ENCODE measurements at places on chromosomes 1 and 21.

DNA sequence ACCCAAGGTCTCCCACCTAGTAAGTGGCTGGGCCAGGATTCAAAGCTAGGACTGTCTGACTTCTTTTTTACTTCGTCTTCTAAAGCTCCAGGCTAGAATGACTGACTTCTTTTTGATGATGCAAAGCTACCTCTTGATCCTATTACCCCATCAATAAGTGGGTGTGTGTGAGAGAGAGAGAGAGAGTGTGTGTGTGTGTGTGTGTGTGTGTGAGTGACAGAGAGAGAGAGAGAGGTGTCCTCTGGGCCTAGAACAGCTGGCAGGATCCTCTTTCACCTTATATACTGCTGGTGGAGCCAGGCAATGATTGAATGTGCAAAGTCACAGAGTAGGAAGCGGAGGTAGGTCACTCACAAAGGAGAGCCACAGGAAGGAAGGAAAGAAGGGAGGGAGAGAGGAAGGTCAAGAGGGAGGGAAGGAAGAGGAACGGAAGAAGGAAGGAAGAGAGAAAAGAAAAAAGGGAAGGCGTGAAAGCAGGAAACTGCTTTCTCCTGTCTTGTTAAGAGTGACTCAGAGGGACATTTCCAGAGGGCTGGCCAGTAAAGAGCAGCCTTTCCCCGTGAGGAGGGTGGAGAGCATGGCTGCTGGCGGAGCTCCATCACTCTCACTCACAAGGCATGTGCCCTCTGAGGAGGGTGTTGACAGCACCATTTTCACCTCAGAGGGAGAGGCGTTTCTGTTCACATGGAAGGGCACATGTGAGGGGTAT is 68.9 kb downstream of the CDC7 start:
- no peak for DNase-seq

GRCh38 chr1:39657923-39658485 is 13.9 kb downstream of the NT5C1A start:
- DNase-seq, result peak; percentile 47

DNA sequence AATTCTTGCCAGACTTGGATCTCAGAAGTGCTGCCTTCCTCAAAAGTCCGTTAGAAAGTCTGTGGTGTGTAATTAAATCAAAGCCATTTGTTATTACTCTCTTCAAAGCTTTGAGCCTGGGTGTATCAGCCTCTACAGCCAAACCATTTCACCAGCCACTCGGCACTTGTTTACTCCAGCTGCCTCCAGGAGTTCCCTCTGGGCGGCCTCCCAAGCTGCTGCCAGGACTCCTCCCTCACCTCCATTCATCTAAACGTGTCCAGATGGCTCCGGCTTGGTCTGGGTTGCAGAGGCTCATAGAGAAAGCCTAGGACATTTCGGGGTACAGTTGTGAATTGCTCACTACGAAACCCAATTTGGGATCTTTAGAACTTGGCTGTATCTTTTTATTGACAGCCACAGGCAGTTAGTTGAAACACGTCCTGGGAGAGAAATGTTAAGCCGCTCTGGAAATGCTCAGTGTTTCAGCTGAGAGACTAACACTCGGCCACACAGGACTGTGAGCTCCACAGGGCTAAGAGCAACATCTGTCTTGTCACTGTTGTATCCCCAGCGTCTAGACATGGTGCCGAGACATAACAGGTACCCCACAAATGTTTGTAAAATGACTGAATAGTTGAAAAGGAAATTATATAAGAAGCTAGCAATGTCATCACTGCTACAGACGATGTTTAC is 116.9 kb upstream of the NGF start:
- DNase-seq, result no peak

GRCh38 chr1:162229549-162229948 is 147.1 kb downstream of the SPATA46 start:
- DNase-seq, result no peak

GRCh38 chr1:178254433-178254832 is 160.5 kb downstream of the RASAL2 start:
- DNase-seq, result no peak

- DNase-seq, result no peak
Measured at GRCh38 chr1:8390707-8391106, 72.8 kb downstream of the SLC45A1 start.

DNA sequence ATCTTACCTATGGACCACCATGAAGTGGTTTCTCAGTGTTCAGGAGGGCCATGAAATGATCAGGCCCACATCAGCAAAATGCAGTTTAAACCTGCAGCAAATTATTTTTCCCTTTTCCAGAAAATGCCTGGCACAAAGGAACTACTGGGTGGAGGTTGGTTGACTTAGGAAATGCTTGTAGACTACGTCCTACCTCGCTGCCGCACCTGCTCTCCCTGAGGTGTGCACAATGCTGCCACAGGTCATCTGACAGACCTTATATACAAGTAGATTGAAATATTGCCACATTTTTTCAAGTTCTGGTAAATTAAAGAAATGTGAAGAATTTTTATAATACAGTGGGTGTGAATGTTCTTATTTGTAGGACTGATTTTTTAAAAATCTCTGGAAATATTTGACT is 166.7 kb upstream of the PDE4B start:
- DNase-seq, result no peak

GRCh38 chr1:180603223-180603849 is 28.5 kb upstream of the XPR1 start:
- no peak for DNase-seq

GRCh38 chr21:42026082-42026435 is 15.9 kb upstream of the ZBTB21 start:
- DNase-seq, result no peak

GRCh38 chr1:19640363-19641316 is 3.5 kb upstream of the NBL1 start:
- no peak for DNase-seq
